ENCODE measurements at places on chromosomes 1 and 21.

DNA sequence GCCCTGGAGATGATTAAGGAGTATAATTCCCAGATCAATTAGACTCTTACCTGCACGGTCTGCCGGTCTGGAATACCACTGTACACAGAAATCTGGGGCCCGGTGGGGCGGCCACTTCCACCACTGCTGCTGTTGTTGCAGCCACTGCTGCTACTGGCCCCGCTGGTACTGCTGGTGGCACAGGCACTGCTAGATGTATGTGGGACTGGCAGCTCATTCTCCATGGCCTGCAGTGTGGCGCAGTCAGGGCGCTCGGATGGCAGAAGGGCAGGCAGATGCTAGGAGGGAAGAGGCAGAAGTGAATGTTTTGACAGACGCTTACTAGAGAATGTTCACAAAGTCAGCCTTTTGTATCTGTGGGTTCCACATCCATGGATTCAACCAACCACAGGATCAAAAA, 54.4 kb upstream of the A3GALT2 start:
- DNase-seq, result no peak

- no peak for DNase-seq
Measured at GRCh38 chr21:37862536-37862935, 53.7 kb downstream of the KCNJ6 start.

DNA sequence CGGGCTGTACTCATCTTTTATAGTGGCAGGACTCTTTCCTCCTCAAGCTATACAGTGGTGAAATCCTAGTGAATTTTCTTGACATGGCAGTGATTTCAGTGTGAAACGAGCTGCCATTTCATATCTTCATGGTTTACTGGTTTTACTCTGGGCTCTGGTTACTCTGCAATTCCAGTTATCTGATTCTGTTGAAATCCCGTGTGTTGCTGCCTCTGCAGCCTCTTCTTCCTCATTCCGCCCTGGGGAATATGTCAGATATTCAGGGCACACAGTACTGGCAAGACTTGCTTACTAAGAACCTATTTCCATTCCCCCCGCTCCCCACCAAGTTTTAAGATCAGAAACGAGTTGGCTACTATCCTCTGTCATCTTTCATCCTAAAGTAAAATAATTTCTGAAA, 7.9 kb upstream of the OR2B11 start:
- DNase-seq, result no peak

DNA sequence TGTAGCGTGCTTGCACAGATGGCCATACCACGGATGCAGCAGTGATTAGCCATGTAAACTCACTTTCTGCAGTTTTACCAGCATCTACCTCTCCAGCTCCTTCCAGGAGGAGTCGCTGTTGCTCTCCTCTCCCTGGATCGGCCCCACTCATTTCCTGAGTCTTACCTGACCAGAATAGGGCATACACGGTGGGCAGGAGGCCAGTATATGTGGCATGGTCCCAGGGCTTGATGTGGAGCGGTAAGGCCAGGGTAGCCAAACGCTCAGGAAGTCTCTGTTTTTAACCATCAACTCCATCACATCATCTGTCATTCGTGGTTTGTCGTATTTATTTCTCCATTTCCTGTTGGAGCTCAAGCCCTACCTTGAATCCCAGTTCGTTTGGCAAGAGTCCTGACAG, 163.4 kb upstream of the USP24 start:
- DNase-seq, result peak; percentile 5

DNA sequence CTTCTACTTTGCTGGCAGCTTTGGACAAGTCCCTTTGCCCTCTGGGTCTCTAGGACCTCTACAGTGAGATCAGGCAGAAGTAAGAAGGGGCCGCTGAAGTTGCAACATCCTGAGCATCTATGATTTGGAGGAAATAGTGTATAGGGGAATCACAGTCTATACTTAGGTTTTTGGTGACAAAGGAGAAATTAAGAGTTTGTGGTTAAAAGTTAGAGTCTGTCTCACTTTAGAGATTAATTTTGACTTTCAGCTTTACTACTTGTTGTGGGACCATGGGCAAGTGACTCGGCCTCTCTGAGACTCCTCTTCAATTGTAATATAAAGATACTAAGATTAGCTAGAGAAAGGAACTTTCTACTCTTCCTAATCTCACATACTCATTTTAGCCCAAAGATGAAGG, 33.1 kb upstream of the LMX1A start:
- DNase-seq, result no peak

- no peak for DNase-seq
Measured at GRCh38 chr21:45312296-45312695, 24.6 kb upstream of the POFUT2 start.

- DNase-seq, result no peak
Measured at GRCh38 chr21:31570824-31571566, 88.5 kb upstream of the SOD1 start.

- no peak for DNase-seq
Measured at GRCh38 chr1:105398909-105399308, 1649.2 kb downstream of the AMY1C start.

DNA sequence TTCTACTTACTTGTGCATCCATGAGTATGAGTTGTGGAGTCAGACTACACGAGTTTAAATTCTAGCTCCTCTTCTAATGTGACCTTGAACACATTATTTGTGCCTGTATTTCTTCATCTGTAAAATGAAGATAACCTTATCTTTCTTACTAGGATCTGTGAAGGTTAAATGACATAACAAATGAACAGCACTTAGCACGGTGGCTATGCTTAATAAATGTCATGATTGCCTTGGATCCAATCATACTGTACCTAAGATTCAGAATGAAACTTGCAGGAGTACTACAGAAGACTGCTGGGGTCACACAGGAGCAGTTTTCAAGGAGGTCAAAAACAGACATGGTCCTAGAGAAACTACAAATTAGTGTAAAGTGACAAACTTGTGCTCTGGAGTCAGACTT, 22.2 kb upstream of the ALG14 start:
- no peak for DNase-seq

- DNase-seq, result no peak
Measured at GRCh38 chr1:109350655-109351054, 43.8 kb upstream of the MYBPHL start.

- no peak for DNase-seq
Measured at GRCh38 chr1:89603651-89604413, 29.1 kb upstream of the LRRC8C start.

GRCh38 chr1:55774446-55774845, 559.3 kb upstream of the USP24 start:
- no peak for DNase-seq
